Stimulated activated CD8-positive, alpha-beta memory T cell treated with anti-CD3 and anti-CD28 coated beads, Interleukin-15, amount 100 ng/mL, for 4 hours (primary cell): ENCODE measurements at places on chromosomes 16 and 17.

DNA sequence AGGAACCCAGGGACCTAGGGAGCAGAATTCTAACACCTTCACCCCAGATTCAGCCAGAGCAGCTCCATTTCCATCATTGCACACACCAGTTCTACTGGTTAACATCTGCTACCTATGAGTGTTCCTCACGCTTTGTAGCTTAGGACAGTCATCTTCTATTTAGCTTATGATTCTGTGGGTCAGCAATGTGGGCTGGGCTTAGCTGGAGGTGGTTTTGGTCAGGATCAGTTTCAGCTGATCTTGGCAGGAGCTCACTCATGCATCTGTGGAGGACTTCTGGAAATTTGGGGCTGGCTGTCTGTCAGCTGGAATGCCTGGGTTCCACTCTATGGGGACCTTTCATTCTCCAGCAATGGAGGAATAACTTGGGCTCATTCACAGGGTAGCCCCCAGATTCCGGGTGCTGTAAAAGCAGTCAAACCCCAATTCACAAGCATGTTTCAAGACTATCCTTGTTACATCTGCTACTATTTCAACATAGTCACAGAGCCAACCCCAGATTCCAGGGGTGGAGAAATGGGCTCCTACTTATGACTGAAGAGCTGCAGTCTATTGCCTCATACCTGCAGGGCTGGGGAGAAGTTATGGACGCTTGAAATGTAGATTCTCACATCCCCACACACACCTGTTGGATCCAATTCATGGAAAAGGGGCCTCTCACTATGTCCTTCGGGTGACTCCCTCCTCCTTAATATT, 3.4 kb upstream of the HP start:
- no peak for DNase-seq

DNA sequence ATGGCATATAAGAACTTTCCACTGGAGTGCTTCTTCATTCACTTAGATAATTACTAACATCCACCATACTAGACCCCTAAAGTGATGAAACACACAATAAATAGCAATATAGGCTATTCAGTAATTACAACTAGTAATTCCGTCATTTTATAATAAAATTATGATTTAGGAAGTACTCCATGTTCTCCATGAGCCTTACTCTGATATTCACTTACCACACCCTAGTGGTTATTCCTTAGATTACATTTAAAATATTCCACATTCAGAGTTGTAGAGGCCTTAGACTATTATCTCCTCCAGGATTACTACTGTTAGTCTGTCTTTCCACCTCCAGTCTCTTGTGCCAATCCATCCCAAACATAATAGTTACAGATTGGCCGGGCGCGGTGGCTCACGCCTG, 62.4 kb downstream of the STH start:
- DNase-seq, result no peak

DNA sequence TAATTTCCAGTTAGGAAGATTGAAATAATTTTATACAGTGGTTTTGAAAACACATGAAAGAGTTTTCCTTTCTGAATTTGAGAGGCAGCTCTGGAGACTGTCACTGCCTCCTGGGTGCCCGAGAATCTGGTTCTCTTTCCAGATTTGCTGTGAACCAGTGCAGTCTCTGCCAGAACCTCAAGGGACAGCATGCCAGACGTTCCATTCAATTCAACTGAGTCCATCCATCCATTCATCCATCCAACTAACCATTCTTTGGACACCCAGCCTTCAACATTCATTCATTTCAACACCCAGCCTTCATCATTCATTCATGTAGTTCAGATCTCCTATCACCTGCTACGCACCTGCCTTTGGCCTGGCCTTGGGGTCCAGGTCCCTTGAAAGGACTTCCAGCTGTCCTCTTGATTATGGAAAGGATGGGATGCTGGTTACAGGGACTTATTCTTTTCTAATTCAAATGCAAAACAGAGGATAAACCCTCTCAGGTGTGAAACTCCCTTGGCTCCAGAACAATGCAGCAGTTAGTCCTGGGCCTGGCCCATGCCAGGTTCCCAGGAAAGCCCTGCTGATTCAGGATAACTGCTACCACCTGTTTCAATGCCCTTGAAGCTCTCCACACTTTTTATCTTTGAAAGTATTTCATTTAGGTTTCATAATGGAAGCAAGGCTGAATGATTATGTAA, 68.7 kb downstream of the WSCD1 start:
- DNase-seq, result no peak

- DNase-seq, result no peak
These were observed 53.0 kb downstream of the WNT3 start for GRCh38 chr17:46765453-46765852.

DNA sequence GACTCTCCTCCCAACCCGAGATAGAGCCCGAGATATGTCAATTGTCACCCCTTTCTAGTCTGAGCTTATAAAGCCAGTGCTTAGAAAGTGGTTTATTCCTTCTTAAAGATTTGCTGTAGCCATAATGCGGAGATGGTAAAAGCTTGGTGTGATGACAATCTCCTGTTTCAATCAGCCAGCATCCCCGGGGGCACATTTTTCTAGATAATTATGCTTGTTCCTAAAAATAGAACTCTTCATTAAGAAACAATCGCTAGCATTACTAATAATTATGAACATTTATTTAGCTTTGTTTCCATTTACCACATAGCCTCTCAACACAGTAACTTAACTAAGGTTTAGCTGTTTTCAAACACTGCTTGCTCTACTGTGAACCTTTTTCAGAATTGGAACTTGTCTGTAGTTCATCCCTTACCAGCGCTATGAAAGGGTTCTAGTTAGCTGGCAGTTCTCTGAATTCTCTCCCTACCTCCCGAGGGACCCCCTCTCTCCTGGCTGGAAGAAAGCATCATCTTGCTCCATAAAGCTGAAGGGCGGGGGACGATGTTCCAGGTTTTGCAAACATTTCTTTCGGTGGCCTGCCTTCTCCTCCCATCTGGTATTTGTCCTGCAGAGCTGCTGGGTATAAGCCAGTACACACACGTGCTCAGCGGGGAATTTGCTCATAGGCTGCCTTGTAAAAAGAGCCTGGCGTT, 922 bp upstream of the MRPL58 start:
- DNase-seq, result no peak

DNA sequence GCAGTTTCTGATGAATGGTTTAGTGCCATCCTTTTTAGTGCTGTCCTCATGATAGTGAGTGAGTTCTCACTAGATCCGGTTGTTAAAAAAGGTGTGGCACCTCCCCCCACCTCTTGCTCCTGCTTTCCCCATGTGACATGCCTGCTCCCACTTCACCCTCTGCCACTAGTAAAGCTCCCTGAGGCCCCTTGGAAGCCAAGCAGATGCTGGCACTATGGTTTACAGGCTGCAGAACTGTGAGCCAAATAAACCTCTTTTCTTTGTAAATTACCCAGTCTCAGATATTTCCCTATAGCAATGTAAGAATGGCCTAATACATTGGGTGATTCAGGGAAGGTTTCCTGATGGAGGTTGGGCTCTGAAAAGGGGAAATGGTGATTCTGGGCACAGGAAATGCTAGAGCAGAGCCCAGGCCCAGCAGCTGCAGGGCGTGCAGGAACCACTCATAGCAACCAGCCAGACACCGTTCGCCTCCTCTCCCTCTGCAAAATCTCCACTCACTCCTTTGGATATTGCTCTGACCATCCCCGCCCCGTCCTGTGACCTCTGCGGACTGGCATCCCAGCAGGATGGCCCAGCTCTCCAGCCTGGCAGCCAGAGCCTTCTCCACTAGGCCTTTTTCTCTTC, 2.6 kb upstream of the ADORA2B start:
- DNase-seq, result no peak

- DNase-seq, result no peak
These were observed 38.9 kb upstream of the SMPD3 start for GRCh38 chr16:68487203-68487514.

- DNase-seq, result no peak
These were observed 378.0 kb upstream of the CA10 start for GRCh38 chr17:52536489-52536888.

GRCh38 chr17:66543526-66543925, 241.1 kb downstream of the PRKCA start:
- no peak for DNase-seq

- no peak for DNase-seq
These were observed 6.1 kb downstream of the WDR81 start for GRCh38 chr17:1730326-1731193.

DNA sequence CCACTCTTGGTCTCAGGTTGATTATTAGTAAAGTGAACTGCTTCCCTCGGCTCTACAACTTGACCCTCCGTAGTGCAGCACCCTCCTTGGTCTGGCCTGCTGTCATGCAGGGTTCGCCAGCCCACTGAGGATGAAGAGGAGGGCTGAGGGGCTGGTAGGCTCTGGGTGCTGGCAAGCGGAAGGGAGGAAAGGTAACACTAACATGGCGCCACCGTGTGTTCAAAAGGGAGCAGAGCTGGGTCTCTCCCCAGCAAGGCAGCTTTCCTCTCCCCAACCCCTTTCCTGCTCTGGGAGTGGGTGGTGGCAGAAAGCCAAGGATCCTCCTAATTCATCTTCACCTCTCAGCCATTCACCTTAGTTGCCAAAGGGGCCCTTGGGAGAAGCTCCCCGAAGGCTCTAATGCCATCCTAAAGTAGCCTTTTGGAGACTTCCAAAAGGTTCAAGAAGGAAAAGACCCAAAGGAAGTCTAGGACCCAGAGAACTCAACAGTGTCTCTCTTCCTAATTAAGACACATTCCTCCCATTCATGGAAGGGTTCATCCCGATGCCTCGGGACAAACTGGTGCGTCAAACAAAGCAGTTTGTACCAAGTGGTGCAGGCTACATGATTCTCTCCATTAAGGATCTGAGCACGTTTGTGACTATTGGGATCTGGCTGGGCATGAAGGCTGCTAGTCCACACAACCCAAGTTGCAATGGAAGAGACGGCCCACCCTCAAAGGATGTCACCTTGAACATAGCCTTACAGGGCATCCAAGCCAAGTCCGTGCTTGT, 90.8 kb upstream of the TOB1 start:
- peak; percentile 36 for DNase-seq

- no peak for DNase-seq
These were observed 13.0 kb downstream of the LCMT1 start for GRCh38 chr16:25124503-25124902.

GRCh38 chr17:63714550-63715277, 14.8 kb upstream of the LIMD2 start:
- no peak for DNase-seq

- DNase-seq, result no peak
These were observed 80.5 kb downstream of the CYB561 start for GRCh38 chr17:63365366-63366240.

GRCh38 chr16:12798846-12799245, 4.8 kb downstream of the CPPED1 start:
- no peak for DNase-seq

GRCh38 chr17:71313866-71314265, 807.0 kb upstream of the SOX9 start:
- DNase-seq, result no peak

DNA sequence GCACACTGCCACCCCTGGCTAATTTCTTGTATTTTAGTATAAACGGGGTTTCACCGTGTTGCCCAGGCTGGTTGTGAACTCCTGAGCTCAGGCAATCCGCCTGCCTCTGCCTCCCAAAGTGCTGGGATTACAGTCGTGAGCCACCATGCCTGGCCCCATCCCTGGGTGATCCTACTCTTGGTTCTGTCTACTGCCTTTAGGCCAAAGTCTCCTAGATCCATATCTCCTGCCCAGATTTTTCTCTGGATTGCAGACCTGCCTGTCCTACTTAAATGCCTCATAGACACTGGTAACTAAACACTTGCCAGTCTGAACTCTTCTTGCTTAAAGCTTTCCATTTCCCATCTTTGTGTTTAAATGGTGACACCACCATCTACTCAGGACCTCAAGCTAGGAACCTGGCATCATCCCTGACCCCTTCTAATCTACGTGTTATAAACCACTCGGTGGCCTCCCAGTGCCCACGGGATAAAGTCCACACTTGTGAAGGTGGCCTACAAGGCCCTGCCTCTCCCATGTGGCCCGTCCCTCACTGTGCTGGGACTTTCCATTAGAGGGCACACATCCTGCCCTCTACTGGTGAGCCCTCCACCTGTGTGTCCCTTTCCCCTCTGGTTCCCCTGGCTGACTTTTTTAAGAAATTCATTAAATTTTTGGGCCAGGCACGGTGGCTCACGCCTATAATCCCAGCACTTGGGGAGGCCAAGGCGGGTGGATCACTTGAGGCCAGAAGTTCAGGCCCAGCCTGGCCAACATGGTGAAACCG, 51.1 kb downstream of the USP43 start:
- DNase-seq, result no peak

DNA sequence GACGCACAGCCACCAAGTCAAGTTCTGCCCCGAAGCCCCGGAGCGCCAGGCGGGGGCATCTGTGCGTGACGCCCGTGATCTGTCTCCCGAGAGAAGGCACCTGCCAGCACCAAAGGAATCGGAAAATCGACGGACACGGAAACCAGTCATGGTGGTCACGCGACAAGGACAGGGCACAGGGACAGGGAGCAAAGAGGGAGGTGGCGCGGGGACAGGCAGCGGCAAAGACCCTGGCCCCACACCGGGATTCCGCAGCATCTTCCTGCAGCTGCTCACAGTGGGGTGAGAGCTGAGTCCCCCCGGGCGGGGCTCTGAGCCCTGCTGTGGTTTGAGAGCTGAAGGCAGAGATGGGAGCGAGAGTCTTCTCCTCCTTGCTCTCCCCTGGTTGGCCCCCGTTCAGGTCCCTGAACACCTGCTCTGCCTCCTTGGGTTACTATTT, 56.4 kb downstream of the ABR start:
- no peak for DNase-seq

- DNase-seq, result peak; percentile 60
These were observed 53.2 kb upstream of the ZNF750 start for GRCh38 chr17:82892899-82893565.

DNA sequence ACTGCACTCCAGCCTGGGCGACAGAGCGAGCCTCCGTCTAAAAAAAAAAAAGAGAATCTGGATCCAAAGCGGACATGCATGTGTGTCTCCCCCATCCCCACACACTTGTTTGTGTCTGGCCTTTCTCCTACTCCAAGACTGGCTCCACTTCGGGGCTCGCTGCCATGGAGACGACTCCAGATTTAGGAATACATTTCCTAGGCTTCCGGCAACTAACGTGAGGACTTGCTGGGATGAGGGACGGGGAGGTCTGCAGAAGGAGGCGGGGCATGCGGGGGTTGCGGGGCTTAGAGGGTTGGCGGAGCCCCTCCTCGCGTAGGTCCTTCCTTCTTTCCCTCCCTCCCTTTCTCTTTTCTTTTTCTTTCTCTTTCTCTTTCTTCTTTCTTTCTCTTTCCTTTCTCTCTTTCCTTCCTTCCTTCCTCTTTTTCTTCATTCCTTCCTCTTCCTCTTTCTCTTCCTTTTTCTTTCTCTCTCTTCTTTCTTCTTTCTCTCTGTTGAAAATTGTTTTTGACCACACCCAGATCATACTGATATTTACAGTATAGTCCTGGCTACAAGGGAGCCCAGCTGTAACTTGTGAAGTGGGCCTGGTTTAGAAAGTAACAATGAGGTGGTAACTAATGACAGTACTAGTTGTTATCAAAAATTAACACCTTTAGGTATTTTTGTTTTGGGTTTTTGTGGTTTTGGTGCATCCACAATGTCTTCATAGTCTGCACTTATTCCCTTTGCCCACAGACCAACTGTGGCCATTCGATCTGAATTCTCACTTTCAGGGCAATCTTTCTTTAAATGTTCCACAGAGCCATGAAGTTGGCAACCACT, 25.2 kb downstream of the MIS12 start:
- no peak for DNase-seq

- DNase-seq, result no peak
These were observed 29.3 kb downstream of the HIC1 start for GRCh38 chr17:2084036-2084765.
